ENCODE measurements at places on chromosomes 16 and 17.

DNA sequence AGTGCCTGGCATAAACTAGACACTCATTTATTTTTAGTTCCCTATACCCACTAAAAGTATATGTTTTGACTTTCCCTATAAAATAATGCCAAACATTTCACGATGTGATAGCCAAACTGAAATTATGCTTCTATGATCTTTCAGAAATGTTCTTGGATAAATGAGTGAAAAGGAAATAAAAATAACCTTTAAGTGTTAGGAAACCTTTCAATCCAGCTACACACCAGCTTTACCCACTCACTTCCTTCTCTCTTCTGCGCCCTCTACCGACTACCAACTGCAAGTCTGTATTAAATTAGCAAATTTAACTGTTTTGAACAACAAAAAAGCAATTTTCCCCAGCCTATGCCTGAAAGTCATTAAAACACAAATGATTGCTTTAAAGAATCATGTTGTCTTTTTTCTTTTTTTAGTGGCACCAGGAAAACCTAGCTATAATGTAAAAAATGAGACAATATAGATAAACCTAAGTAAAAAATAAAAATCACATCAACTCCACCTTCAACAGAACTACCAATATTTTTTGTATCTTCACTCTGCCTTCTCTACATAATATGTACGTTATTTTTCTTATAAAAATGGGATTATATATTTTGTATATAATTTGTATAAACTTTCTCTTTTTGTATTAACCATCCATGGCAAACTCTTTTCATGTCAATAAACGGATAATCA lies 13.2 kb upstream of the TMEM100 start:
- DNase-seq, result no peak

DNA sequence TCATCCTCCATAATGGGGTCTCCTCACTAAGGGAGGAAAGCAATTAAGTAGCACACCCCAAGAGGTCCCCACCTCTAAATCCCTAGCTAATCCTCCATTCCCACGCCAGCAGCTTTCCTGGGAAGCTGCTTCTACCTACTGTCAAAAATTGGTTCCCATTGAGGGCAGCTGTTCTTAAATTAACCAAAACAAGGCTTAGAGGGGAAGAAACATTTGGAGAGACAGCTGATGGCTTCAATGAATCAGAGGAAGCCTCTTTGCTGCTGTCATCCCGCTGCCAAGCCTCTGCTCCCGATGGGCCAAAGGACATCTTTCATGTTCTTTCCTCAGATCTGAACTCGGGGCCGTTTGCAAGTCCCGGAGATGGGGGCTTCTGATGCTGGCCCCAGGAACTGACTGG lies 26.6 kb downstream of the AIPL1 start:
- no peak for DNase-seq

- no peak for DNase-seq
Measured at GRCh38 chr16:25783226-25783625, 91.5 kb downstream of the HS3ST4 start.

GRCh38 chr17:64377769-64378282 lies 12.8 kb downstream of the PECAM1 start:
- DNase-seq, result no peak

GRCh38 chr17:3873862-3874261 lies 19.0 kb downstream of the CAMKK1 start:
- no peak for DNase-seq

DNA sequence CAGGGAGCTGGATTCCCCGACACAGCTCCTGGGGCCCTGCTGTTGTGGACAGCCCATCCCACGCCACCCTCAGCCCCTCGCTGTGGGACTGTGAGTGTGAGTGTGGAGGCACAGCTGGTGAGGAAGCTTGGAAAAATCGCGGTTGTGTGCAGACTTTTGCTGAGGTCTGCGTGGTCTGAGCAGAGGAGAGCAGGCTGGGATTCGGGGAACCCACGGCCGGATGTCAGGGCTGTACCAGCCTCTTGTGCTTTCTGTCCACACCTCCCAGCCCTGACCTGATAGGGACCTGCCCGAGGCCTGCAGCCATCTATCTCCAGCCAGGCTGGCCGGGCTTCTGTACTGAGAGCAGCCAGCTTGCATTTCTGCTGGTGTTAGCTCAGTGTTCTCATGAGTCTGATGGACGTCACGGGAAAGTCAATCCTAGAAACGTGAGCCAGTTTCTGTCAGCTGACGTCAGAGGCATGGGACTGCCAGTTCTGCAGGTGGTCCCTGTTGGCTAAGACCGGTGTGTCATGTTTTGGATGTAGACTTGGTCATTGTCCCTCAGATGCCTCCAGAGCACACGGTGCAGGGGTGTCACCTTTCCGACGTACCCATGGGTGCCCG lies 72.8 kb upstream of the ZNF750 start:
- DNase-seq, result no peak

- no peak for DNase-seq
Measured at GRCh38 chr17:62724398-62725146, 83.5 kb downstream of the MARCHF10 start.

DNA sequence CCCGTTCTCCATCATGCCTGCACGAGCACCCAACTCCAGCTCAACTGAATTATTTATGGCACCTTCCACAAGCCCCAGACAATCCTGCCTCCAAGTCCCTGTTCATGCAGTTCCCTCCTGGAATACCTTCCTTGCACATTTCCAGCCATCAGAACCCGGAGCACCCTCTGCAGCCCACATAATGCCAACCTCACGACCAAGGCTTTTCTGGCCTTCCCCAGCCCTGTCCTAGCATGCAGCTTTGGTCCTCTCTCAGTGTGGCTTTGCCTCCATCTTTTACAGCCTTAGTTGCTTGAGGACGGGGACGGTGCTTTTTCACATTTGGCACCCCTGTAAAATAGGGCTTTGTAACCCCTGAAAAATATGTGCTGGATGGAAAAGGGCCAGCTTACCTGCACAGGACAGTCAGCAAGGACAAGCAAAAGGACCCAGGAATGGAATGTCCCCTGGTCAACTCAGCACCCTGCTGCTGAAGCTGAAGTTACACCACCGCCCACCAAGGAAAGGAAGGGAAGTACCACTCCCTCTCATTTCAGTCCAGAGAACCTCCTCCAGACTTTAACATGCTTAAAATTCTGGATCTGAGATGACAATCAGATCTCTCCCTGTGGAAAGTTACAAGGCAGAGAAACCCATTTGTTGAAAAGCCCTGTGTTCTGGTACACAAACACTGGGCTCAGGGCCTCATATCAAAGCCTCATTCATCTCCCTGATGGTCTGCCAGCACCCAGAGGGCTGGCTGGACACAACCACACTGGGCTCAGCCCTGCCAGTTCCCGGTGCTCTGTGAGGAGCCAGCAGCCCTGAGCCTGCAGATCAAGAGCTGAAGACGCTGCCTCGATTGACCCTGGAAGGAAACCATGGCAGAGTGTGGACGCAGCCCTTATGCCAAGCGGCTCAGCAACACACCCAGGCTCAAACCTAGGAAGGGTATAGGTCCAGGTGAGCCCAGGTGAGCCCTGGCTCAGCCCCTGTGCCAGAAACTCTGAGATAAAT lies 2.9 kb downstream of the SLC39A11 start:
- DNase-seq, result no peak

- no peak for DNase-seq
Measured at GRCh38 chr17:44794851-44795413, 35.2 kb downstream of the GJC1 start.

All from esophagus muscularis mucosa (tissue), 4 donors.